MCF 10A (cell line): ENCODE measurements at places on chromosomes 3 and 15.

- DNase-seq, result peak; percentile 39
These were observed 2.1 kb downstream of the TRA2B start for GRCh38 chr3:185935465-185936272.

DNA sequence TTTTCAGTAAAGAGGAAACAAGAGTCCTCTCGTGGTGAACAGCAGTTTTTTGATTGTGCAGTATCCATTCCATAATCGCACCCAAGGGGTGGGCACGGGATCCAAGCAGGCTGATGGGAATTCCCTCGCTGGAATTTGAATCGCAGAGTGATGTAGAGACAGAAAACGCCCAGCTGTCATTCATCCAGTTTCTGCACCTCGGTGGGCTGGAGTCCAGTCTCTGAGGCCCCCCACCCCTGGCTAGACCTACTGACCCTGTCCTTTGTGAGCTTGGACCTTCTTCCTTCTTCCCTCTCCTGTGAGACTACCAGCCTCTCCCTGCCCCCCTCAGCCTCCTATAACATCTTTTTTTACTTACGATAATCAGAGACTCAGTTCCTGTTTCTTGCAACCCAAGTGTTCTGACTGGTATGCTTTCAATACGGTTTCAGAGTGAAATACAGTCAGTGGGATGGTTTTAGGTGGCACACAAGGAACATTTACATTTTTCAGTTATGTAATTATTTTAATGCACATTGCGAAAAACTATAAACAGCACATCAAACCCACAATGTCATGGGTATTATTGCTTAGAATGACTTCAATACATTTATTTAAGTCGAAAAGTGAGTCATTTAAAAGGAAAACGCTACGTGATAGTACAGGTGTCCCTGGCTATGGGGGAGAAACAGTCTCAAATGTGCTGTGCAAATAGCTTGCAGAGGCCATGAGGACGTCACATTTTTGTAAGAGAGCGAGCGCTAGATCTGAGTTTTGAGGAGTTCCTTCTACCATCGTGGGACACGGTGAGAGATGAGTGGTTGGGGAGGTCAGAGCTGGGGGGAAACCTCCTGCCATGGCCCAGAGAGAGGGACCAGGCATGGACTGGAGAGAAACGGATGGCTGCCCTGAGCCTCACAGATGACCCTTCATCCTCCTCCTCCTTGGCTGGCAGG, 37.5 kb upstream of the CHST2 start:
- DNase-seq, result no peak

GRCh38 chr3:151398895-151399294, 14.3 kb upstream of the P2RY12 start:
- no peak for DNase-seq

GRCh38 chr15:49122541-49123062, 32.8 kb downstream of the COPS2 start:
- no peak for DNase-seq

GRCh38 chr15:39510001-39510701, 70.7 kb upstream of the THBS1 start:
- DNase-seq, result no peak

DNA sequence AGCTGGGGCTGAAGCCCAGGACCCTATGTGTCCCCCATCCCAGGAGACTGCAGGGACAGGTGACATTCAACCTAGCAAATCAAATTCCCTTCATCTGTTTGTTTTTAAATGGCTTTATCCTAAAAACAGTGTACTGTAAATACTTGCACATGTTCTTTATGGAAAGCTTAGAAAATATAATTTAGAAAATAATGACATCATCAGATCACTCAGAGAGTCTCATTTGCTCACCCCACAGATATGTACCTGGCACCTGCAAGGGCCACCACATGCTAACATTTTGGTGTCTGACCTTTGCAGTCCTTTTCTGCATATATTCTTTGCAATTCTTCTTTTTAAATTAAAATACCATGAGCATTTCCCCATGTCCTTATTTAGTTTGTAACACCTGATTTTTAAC, 58.6 kb upstream of the FGD5 start:
- DNase-seq, result no peak

- DNase-seq, result no peak
These were observed 41.1 kb upstream of the CHRNB4 start for GRCh38 chr15:78682004-78682651.

DNA sequence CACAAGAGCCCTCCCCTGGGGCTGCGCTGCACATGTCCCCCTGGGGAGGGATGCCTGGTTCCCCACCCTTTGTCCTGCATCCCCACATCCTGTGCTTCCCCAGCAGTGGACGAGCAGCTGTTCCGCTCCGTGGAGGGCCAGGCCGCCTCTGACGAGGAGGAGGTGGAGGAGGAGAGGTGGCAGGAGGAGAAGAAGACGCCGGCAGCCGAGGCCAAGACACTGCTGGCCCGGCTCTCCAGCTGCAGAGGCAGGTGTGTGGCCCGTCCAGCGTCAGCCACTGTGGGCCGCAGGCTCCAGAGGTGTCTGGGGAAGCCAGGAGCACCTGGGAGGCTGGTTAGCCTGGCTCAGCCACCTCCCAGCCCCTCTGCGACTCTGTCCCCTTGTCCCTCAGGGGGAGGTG, 27.9 kb upstream of the GP9 start:
- DNase-seq, result no peak

DNA sequence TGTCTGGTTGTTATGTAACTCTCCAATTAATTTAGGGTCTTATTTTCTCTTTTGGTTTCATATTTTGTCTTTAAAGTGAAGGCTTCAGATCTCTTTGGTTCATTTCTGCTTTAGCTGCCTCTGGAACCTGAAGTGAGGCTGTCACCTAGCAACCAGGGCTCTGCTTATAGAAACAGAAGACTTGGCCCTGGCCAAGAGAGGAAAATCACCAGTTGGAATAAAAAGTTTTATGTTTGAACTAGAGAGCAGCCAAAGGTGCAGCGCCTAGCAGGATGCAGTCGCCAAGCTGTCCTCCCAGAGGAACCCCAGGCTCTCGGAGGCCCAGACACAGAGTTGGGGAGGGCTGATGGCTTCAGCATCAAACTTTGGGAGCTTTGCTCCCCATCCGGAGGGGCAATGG, 41.1 kb downstream of the LYZL4 start:
- DNase-seq, result no peak

DNA sequence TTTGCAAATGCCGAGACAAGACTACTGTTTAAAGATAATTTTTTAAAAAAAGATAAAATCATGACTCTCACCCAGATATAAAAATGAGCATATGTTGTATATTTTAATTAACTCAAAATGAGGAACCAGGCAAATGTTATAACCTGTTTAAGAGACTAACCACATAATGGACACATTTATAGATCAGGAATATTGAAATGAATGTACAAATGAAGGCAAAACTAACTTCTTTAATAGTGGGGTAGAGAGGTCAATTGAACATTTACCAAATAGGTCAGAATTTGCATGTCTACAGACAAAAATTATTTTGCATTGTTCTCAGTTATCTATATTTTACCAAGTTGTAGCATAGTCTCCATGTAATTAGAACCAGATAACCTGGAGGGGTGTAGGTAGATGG, 134.3 kb upstream of the PFN2 start:
- DNase-seq, result no peak

GRCh38 chr3:46979958-46980497, 562 bp downstream of the NBEAL2 start:
- DNase-seq, result no peak
